Fibroblast of villous mesenchyme (primary cell): ENCODE measurements at places on chromosomes 12 and 14. TPM values are rescaled to one million over a fixed set of nuclear protein-coding genes. Genes with fewer than 3 reads are reported as not detected.

The MDM2 gene
- total RNA-seq: 151 and 245 TPM in 2 replicates

The TSPAN19 gene
- total RNA-seq: not detected in 2 replicates

GRCh38 chr12:69906411-69907216 is 81.6 kb downstream of the MYRFL start:
- DNase-seq: no peak

GRCh38 chr12:124713436-124714082 is 146.1 kb upstream of the NCOR2 start:
- DNase-seq: peak; percentile 96
